ENCODE measurements at places on chromosomes 1 and 21.

- no peak for DNase-seq
Observed at GRCh38 chr1:67956116-67956515, 94.3 kb downstream of the DIRAS3 start.

GRCh38 chr1:6109688-6110087, 64.0 kb downstream of the KCNAB2 start:
- no peak for DNase-seq

DNA sequence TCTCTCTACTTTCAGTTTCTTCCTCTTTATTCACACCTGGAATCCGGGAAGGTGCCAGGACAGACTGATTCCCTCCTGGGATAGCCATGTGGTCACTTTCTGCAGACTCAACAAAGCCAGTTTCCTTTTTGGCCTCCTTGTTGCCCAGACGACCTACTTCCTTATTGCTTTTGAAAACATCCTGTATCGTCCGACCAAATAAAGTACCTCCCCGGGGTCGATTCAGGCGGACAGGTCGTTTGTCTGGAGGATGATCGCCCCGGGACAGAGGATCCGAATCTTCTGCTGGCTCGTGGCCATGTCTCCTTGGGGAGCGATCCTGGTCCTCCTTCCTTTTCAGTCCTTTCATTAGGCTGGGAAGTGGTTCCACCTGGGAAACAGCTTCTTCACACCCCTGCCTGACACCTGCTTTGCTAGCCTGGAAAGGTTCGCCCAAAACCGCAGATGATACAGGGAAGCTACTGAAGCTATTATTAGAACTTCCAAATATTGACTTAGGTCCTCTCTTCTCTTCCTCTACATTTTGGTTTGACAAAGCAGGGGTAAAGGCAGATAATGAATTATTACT, 1.2 kb downstream of the MCM3AP start:
- peak; percentile 66 for DNase-seq

DNA sequence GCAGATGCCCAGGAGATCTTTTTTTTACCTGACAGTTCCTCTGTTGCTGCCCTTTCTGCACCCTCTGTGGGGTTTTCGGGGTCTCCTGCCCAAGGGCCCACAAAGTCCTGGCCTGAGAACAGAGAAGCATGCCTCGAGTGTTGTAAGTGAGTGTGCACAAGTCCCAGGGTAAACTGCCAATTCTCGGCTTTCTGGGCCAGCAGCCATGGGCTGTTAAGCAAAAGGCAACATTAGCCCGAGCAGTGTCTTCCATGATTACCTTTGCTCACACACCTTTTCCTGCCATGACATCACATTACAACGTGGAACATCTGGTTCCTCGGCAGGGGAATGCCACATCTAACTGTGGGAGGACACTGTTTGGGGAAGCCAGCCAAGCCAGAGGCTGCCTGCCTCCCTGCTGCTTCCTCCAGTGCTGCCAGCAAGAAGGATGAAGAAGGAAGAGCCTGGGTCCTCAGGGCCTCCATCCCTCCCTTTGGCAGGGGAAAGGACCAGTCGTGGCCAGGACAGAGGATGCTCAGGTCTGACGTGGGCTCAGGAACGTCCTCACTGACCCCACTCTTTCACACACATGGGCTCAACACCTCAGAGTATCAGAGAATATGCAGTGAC, 485.9 kb downstream of the OMA1 start:
- DNase-seq: no peak

- DNase-seq: no peak
Observed at GRCh38 chr1:86516335-86516734, 30.5 kb upstream of the CLCA4 start.

- no peak for DNase-seq
Observed at GRCh38 chr21:45739218-45740087, 95.9 kb downstream of the PCBP3 start.
